ENCODE measurements at places on chromosomes 1 and 21. TPM values are rescaled to one million over a fixed set of nuclear protein-coding genes. Genes with fewer than 3 reads are reported as not detected.
A peak's percentile ranks its signal among the peaks of the same experiment; 100 is the strongest.

The HSPA13 gene
- total RNA-seq: 43.6 TPM

The OR2M3 gene
- total RNA-seq: not detected

The INSRR gene
- not detected for total RNA-seq

GRCh38 chr21:45123440-45123839 is 49.1 kb downstream of the ADARB1 start:
- no peak for DNase-seq

DNA sequence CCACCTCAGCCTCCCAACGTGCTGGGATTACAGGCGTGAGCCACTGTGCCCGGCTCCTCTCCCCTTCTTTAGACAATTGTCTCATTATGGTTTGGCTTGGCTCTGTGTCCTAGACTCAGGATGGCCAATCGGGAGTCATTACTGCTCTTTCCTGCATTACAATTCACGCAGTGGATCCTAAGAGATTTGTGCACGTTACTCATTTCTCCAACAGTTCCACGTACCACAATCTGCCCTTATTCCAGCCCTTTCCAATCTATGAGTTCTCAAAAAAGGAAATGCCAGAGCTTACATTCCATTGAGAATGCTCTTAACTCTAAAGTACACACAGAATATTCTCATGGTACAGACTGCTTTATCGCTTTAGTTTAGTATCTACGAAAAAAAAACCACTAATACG is 357.0 kb downstream of the GPATCH2 start:
- DNase-seq: no peak

- DNase-seq: no peak
Measured at GRCh38 chr1:2165646-2166045, 28.9 kb downstream of the FAAP20 start.

DNA sequence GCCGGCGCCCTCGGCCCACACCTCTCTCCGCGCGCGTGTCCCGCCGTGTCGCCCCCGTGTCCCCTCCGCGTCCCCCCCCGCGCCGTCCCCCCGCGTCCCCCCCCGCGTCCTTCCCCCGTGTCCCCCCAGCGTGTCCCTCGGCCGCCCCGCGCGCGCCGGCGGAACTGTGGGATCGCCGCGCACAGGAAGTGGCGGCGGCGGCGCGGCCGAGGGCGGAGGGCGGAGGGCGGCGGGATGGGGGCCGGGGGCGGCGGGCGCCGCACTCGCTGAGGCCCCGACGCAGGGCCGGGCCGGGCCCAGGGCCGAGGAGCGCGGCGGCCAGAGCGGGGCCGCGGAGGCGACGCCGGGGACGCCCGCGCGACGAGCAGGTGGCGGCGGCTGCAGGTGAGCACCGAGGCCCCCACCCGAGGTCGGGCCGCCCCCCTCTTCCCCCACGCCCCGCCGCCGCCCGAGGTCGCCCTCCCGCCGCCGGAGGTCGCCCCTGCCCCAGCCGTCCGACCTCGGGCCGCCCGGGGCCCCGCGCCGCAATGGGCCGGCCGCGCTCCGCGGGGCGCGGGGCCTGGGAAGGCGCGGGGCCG is at the start of gene AGPAT3:
AGPAT3 (plus strand) TSS at position 262 of the 578 bp plus-strand sequence. CDS start 94,459 bp downstream, outside the sequence.
- peak; percentile 75 for DNase-seq

DNA sequence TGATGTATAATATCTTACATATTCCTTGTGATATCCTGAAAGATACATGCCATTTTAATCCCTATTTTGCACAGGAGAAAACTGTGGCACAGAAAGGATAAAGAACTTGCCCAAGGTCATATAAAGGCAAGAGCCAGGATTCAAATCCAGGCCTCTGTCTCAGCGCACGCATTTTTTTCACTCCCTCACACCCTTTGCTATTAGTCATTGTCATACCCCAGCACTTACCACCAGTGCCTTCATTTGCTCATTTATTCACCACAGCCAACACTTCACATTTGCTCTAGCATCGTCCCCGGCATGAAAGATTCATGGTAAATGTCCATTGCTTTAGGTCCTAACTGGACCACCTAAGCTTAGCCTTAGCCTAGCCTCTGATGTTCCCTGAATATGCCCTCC is 14.2 kb downstream of the ALX3 start:
- DNase-seq: no peak

DNA sequence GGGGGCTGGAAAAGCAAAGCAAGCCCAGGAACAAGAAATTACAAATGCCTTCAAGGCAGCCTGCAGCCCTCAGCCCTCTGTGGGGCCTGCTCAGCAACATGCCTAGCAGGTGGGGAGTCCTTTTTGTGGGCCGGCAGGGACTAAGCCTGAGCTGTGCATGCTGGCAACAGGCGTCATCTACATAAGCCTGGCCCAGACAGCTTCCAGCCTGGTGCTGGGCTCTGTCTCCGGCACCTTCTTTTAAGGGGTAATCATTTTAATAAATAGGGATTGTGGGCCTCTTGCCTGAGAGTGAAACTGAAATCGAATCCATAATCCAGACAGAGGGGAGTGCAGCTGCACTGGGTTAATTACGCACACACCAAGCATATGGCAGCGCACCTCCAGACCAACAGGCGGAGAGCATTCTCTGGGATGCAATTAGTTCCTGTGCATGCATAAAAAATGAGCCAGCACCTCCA is 96.6 kb downstream of the DDX20 start:
- no peak for DNase-seq

DNA sequence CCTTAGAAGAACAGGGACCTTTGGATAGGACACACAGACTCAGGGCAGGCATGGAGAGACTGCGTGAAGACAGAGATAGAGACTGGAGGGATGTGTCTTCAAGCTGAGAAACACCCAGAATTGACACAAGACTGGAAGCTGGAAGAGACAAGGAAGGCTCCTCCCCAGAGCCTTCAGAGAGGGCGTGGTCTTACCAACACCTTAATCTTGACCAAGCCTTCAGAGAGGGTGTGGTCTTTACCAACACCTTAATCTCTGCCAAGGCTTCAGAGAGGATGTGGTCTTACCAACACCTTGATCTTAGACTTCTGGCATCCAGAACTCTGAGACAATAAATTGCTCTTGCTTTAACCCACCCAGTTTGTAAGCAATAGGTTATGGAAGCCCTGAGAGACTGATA is 481.4 kb upstream of the VAMP3 start:
- no peak for DNase-seq

DNA sequence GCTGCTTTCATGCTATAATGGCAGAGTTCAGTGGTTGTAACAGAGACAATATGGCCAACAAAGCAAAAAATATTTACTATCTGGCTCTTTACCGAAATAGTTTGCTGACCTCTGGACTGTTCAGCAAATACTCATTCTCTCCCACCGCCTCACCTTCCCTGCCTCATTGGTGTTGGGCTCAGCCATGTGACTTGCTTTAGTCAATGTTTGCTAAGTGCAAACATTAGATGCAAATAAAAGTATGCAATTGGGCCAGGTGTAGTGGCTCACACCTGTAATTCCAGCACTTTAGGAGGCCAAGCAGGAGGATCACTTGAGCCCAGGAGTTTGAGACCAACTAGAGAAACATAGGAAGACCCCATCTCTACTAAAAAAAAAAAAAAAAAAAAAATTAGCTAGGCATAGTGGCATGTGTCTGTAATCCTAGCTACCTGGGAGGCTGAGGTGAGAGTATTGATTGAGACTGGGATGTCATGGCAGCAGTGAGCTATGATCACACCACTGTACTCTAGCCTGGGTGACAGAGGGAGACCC is 55.1 kb downstream of the RPL5 start:
- DNase-seq: no peak

GRCh38 chr1:211942583-211942982 is 92.8 kb downstream of the INTS7 start:
- no peak for DNase-seq

DNA sequence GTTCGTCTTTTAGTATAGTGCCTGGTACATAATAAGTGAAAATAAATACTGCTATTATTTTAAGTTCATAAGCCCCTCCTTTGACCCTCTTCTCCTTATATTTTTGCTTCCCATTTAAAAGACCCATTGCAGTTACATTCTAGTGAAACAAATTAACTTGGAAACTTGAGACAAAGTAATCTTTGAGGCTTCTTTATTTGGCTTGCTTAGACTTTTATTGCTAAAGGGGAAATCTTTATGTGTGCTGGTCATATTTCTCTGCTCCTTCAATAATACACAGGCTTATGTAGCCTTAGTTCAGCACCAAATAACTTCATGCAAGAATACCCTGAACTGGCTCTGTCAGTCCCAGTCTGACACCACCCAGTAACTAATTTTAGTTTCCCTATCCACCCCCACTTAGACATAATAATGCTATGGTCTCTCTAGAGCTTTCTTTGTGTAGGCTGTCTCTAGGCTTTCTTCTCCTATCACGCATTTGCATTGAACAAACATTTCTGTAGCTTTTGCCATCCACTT is 257.8 kb downstream of the OMA1 start:
- DNase-seq: no peak

- DNase-seq: peak; percentile 75
Measured at GRCh38 chr1:31705080-31705866, 1.5 kb upstream of the COL16A1 start.

- DNase-seq: no peak
Measured at GRCh38 chr1:89198081-89198480, 661 bp downstream of the GBP4 start.

GRCh38 chr1:36836196-36836883 is 198.0 kb downstream of the GRIK3 start:
- DNase-seq: no peak
